ENCODE measurements at places on chromosomes 3 and 15.

DNA sequence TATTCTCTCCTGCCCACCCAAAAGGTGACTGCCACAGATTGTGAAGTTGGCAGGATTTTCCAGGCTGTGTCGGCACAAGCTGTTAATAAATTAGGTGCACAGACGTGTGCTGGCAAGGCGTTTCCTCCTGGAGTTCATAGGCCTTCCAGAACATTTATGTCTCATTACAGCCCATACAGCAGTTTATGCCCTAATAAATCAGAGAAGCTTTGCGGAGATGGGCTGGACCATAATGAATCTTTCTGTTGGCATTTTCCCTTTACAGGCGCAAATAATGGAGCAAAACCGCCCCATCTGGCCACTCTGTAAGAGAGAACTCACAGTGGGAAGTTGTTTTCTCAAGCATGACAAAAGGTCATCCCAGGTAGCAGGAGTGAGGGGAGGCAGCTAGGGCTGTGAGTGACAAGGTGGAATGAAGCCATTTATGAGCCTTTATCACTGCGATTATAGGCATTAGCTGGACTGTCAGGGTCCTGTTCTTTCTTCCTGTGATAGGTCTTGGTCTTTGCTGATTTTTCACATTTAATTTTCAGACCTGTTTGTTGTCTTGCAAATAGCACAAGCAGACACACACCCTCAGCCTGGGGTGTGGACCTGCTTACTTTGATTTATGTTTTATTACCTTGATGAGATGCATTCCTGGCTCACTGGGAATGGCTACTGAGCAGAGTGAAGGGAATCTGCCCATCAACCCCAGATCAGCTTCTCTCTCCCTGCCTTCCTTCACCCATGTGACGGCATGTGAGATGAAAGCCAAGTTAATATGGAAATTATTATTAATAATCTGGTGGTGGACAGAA, 257.5 kb downstream of the LRTM1 start:
- no peak for DNase-seq

GRCh38 chr3:114221165-114221880, 16.1 kb downstream of the ZNF80 start:
- DNase-seq = peak; percentile 33

DNA sequence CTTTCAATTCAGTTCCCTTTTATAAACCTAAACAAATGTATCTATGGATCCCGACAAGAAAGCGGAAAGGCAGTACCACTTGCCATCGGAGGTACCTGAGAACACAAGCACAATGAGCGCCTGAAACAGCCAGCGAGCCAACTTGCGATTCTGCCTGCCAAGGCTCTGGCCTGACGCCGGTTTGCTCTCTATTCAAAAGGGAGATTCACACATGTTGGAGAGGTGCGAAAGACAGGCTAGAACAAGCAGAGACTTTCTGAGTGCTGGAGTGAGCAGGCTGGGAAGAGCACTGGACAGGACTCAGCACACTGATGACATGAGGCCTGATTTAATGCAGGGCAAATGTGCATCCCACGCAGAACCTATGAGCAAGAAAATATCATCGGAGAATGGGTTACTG, 17.7 kb upstream of the PRR23E start:
- DNase-seq = no peak

DNA sequence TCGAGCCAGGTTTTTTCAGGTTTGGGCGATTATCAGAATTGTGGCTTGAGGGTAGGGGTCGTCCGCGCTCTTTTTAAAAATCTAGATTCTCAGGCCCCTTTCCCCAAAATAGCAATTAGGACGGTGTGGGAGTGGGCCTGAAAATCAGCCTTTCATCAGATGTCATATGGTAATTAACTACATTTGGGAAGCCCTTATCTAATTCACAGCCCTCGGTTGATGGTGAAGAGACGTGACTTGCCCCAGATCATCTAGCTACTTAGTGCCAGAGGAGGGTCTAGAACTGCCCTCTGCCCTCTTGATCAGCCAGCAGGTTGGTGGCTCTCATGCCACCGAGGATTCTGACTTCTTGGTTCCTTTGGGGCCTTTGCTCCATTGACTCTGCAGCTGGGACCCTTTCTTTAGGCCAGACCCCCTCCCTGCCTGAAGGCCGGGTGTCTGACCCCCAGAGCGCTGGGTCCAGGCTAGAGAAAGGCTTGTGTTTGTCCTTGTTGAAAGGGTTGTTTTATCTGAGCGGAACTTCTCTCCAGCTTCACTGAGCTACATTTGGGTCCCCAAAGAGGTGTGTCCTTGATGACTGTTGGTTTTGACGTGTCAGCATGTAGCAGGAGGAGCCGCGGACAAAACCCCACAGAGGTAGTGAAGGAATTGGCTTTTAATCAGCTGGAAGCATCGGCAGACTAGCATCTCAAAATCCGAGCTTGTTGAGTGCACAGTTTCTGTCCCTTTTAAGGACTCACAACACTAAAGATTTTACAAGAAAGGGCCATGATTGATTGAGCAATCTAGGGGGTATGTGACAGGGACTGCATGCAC, 857 bp downstream of the AEN start:
- DNase-seq = no peak

GRCh38 chr3:193879099-193879863, 256.7 kb upstream of the HES1 start:
- no peak for DNase-seq

GRCh38 chr15:31300208-31300661, 26.4 kb upstream of the KLF13 start:
- no peak for DNase-seq

DNA sequence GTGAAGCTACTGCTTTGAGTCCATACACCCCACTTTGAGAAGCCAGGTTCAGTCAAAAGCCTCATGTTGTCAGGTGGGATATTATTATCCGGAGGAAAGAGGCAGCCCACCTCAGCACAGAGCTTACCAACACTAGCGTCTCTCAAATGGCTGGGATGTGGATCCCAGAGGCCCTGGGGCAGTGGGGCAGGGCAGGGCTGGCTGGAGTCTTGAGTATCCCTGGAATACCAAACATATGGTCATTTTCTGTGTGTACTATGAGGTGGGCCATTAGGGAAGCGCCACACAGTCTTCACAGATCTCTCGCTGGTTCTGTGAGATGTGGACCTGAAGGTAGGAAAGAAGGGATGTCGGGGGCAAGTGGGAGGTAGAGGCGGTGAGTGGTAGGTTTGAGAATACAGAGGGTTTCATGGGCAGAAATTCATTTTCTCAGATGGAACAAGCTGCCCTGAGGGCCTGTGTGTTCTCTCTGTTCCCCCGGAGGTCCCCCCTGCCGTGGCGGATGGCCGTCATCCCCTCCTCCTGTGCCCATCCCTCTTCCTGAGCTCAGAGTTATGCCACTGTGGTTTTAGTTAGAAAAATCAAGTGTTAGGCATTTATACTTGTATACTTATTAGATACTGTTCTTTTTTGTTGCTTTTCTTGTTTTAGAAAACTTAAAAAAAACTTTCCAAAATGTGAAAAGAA, 66.4 kb downstream of the USP13 start:
- no peak for DNase-seq

DNA sequence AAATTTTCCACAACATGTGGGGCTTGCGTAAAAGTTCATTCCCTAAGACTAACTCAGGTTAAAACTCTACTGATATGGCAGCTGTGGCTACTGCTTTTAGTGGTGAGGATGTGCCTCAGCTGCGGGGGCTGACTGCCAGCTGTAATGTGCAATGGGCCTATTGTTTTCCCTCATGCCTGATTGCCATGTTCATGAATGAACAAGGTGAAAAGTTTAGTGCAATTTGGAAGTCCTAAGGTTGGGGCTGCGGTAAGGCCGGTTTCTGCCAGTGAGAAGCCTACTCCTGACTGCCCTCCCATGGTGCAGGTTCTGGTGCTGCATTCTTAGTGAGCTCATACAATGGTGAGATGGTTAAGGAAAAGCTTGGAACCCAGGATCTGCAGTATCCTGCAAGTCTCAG, 10.9 kb upstream of the ALDH1L1 start:
- DNase-seq = no peak

DNA sequence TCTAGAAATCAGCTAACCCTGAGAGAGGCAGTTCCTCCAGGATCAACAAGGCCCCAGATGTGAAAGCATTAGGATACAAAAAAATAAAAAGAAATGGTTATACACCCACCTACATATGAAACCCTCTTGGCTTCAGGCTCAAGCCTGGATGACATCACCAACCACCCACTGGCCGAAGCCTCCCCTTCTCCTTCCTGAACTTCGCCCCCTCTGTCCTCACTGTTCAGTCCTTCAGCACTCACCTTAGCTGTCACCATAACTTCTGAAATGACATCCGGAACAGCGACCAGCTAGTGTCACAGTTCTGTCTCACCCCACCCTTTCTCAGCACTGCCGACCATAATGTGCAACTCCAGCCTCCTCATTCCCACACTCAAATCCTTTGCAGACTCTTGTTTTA, 98.7 kb downstream of the PLCH1 start:
- DNase-seq = no peak

DNA sequence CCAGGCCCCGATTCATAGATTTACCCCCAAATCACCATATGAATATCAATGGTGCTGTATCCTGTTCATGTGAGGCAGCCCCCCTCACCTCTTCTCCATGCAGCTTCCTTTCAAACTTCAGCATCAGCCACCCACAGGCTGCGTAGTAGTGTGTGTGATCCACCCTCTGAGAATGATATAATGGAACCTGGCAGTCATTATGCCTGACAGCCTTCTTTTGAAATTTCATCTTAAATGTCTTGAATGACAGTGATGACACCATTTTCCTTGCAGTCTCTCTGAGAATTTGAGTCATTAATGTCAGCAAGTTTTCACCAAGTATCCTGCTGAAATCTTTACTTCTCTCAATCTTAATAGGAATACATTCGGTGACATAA, 3.5 kb upstream of the CLRN1 start:
- DNase-seq = no peak

- DNase-seq = no peak
Measured at GRCh38 chr15:31365032-31365654, 38.5 kb downstream of the KLF13 start.

- no peak for DNase-seq
Measured at GRCh38 chr15:65762914-65763787, 28.9 kb downstream of the DENND4A start.

DNA sequence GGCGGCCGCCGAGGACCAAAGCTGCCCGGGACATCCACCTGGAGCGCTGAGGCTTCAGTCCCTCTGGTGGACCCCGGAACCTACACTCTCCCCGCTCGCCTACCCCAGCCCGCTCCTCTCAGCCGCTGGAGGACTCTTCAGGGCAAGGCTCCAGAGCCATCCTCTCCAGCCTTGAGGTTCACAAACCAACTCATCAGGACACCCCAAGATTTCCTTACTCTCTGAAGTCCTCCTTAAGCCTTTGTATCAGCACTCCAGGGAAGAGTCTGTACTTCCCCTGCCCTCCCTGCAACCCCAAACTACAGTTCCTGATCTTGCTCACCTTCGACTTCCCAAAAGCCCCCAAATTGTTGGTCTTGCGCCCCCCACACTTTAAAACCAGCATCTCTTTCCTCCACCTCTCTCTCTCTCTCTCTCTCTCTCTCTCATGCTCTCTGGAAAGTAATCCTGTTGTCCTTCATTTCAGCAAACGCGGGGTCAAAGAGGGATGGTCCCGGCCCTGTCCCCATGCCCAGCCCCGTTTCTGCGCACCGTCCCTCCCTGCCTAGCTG, 438 bp downstream of the THBS1 start:
- no peak for DNase-seq

GRCh38 chr3:182795389-182795782, 2.1 kb downstream of the ATP11B start:
- DNase-seq = peak; percentile 7

DNA sequence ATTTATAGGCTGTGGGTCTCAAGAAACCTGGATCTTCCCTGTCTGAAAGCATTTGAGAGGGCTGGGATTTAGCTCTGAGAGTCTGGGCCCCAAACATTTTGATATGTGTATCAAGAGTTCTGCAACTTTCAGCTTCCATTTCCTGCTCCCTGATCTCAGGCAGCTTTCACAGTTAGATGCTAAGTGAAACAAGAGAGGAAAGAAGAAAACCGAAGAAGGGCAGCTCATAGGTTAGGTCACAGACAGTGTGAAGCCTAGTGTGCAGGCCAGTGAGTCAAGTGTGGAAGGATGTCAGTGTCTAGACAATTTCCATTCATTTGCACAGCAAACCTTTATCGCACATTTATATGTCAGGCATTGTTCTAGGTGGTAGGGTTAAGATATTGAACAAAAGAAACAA, 173.6 kb upstream of the PROK2 start:
- no peak for DNase-seq

GRCh38 chr15:34258151-34258550, 33.3 kb downstream of the EMC4 start:
- DNase-seq = no peak

- no peak for DNase-seq
Measured at GRCh38 chr15:73631915-73632669, 1.1 kb downstream of the NPTN start.

- DNase-seq = peak; percentile 39
Measured at GRCh38 chr3:67947808-67948508, 293.5 kb upstream of the SUCLG2 start.

GRCh38 chr15:52486003-52486996, 42.4 kb downstream of the MYO5A start:
- no peak for DNase-seq

- no peak for DNase-seq
Measured at GRCh38 chr15:48563934-48564333, 81.6 kb downstream of the FBN1 start.

DNA sequence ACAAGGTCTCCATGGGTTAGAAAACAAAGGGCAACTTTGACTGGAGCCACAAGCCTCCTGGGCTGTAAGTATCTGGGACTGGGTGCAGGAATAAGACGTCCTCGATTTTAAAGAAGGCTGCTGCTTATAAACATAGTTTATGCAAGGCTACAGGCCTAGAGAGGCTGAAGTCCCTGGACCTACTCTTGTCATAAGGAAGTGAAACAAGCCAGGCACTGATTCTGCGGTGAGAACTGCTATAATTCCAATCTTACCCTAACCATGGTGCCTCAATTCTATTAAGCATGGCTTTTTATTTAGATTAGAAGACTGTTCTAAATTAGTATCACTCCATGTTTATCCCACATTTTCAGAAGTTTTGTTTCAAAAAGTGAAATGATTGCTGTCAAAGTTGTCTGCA, 777.6 kb downstream of the PLOD2 start:
- no peak for DNase-seq

DNA sequence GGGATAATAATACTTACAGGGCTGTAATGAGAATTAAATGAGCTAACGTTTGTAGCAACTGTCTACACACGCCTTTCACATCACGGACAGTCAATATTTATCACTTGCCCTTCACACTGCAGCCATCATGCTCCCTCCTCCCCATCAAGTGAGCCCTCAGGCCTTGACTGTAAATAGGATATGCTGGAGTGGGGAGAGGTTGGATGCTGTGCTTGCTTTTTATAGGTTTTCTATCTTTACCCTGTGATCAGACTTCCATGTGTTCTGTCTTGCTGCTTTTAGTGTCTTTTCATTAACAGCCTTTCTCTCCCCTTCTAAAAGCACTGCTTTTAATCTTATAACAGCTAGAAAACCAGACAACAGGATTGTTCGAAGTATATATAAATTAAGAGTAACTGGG, 12.8 kb upstream of the MAGEF1 start:
- no peak for DNase-seq

GRCh38 chr15:87564681-87565080, 691.9 kb downstream of the NTRK3 start:
- no peak for DNase-seq
